Activated T-helper 1 cell treated with anti-CD3 and anti-CD28 coated beads, Interleukin-2, amount 50 U/mL, for 16 hours (primary cell): ENCODE measurements at places on chromosomes 5 and 9.

- DNase-seq: no peak
Observed at GRCh38 chr9:73230251-73230650, 78.6 kb downstream of the ANXA1 start.

- no peak for DNase-seq
Observed at GRCh38 chr5:151665613-151666012, 21.1 kb downstream of the SPARC start.

DNA sequence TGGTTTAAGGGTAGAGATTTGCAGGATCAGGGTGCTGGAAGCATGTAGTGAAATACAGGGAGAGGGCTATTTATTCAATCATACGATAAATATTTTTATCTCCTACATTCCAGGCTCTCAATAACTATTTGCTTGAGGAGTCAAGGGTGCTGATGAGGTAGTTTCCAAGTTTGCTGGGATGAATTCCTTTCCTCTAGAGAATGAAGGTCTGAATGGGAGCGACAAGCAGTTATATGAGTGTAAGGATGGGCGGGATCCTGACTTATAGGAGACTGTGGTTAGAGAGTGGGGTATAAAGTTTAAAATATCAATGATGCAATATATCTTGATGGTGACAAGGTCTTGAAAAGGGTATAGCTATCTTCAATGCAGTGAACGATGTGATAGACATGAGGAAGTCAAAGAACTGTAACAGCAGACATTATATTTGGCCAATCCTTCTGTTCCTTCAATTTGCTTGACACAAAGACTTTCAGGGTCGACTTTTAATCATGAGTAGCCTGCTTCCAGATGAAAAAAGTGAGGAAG is 201.1 kb upstream of the HAPLN1 start:
- DNase-seq: no peak

DNA sequence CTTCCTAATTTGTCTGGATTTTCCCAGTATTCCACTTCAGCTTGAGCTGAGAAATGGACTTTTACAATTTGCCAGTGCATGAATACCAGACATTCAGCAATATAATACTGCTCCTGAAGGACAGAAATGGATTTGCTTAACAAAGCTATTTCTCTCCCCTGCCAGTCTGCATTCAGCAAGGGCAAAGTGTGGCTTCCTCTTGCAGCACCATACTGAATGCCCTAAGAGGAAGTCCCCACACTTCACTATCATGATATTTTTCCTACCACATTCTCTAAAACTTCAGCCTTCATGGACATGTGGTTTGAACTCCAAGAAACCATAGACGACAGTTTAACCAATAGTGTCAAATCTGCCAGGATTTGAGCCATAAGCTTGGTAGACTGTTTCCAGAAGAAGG is 19.8 kb upstream of the TLE4 start:
- DNase-seq: no peak

DNA sequence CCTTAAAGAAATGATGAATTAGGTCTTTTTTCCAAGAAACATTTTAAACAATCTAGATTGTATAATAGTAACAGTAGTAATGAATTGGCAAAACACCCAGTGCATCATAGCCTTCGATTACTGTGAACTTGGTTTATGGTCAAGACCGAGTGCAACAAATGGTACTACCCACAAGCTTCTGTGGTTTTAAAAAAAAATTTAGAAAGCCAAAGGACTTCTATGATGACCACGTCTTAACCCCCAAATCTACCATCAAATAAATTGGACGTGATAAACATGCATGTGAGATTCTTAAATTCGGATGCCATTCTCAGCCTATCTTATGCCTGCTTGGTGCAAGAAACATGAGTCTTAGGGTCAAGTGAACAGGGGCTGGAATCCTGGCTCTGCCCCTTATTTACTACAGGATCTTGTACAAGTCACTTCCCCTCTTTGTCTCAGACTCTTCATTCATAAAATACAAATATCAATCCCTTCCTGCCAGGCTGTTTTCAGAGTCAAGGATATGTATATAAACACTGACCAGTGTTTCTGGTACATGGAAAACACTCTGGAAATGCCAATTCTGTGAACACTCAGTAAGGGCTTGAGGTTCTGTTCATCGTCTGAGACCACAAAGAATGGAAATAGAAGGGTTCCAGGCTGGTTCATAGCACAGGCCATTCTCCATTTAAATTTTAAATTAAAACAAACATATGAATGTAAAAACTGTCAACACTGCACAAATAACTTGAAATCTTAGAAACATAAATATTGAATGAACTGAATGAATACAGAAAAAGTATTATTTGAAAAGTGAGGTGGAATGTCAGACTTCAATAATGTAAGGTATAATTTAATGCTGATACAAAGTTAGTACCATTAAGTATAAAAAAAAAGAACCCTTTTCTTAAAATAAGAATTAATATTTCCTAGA is 107.8 kb downstream of the NR6A1 start:
- DNase-seq: no peak

DNA sequence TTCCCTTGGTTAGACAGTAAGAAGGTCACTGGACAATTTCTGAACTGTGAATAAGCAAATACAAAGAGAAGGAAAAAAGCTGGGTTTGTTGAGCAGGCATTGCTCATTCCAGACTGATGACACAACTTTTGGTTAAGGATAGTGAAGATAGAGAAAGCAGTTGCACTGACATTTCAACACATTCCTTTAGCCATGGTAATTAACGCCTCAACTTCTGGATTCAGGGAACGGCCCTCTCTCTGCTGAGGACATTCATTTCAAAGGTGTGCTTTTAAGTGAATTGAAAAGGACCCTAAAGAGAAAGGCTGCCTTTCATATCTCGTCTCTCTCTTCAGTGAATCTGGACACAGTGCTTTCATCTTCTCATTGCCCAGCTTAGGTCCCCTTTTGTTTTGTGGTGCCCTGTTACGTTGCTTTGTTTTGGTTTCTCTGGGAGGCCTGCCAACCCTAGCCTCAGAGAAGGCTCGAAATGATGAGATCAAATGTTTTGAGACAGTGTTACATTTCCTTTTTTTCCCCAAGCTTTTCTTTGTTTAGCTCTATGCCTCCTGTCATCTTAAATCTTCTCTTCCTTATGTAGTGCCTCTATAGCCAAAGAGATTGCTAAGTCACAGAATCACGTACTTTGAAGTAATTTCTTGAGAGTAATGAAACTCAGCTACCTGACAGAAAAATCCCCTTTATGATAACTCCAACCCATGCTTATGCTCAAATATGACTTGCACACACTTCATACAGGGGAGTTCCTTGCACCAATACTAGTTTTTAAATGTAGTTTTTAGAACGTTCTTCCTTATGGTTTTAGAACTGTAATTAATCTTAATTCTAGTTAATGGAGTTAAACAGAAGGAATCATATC is 94.4 kb upstream of the IFNE start:
- DNase-seq: no peak

GRCh38 chr9:136566901-136567300 is 21.1 kb upstream of the NOTCH1 start:
- no peak for DNase-seq

DNA sequence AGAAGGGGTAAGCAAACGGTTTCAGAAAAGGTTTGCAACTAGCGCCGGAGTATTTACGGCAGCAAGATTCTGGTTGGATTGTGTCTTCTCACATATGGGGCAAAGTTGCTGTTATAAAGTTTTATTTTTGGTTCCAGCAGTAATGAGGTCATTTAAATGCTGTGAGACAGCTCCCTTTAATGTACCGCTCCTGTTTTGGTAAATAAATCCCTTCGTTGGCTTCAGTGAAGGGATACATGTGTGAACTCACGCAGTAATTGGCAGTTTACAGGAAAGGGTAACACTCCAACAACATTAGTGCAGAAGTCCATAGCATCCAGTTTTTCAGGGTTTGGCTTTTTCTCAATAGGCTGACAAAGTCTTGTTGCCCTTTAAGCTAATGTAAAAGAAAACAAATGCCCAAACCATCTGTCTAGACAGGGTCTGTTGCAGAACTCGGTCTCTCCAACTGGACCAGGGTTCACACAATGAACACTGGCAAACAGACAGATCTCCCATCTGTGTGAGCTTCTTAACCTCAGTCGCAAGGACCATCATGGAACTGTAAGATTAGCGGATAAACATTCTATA is 184.0 kb downstream of the GOLPH3 start:
- no peak for DNase-seq

- DNase-seq: no peak
Observed at GRCh38 chr5:39505363-39505762, 80.6 kb upstream of the DAB2 start.

DNA sequence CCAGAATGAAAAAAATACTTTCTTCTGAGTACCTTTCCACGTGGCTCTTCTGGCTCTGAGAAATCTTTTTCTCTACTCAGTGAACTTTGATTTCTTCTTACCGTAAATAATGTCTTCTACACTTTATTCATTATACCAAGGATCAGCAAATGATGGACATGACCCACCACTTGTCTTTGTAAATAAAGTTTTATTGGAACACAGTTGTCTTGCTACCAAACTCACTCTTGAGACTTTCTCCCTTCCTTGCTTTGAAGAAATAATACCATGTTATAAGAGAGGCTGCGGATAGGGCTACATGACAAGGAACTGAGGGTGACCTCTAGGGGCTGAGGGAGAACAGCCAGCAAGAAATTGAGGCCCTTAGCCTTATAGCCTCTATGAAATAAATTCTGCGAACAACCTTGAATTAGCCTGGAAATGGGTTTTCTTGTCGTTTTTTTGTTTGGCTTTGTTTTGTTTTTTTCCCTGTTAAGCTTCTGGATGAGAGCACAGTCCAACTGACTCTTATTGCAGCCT is 212.5 kb downstream of the COMMD10 start:
- DNase-seq: no peak

GRCh38 chr5:36881807-36882206 is 5.2 kb downstream of the NIPBL start:
- no peak for DNase-seq
